Naive thymus-derived CD8-positive, alpha-beta T cell (primary cell): ENCODE measurements at places on chromosomes 12 and 14.

DNA sequence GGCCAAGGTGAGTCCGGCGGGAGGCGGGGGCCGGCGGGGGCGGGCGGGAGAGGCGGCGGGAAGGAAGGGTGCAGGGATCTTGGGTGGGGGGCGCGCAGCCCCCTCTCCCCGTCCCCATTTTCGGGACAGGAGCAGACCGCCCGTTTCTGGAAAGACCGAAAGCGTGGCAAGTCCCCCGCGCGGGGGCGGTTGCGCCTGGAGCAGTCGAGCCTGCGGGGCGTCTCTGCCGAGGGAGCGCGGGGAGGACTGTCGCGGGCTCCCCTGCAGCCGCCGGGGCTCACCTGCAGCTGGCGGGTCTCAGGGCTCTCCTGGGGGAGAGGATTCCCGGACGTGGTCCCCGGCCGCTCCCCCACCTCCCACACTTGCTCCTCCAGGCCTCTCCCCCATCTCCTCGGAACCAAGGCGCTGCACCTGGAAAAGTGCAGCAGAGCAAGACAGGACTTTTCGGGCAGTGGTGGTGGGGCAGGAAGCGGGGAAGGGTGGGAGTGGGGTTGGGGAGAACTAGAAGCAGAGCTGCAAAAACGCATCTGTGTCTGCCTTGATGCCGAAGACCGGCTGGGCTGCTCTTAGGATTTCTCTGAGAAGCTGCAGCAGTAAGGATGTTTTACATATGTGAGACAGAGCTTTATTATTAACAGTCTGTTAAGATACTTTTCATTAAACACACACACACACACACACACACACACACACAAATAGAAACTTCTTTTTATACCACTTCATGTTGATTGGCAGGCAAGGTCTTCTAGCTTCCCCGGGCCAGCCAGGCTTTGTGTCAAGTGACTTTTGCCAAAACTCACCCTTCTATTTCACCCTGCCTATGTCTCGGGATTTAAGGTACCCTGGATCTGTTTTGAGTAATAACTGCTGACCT lies 677 bp downstream of the C12orf75 start:
- peaks cover 71% of the 10 kb centered on the region for H3K4me1 ChIP-seq
- H3K36me3 ChIP-seq: no peaks in the 10 kb centered on the region
- H3K27ac ChIP-seq: peak overlapping the region; percentile 93
- peak; percentile 33 for DNase-seq
- peak overlapping the region; percentile 87 for H3K4me3 ChIP-seq

DNA sequence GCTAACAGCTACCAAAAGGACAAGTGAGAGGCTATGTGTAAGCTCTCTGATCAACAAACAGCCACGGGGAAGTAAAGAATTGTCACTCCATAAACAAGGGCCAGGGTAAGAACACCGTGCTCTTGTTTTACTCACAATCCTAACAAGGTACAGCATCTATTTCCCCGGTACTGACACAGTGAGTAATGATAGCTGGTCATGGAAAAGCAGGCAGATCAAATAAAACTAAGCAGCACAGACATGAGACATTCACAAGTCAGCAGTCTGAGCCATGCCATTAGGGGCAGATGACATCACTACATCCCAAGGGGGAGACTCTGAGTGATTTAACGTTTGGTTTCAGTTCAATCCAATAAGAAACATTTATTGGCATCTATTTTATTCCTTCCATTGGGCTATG lies 54.4 kb downstream of the ARL6IP4 start:
- H3K4me3 ChIP-seq: no peak overlapping the region
- no peaks in the 10 kb centered on the region for H3K27me3 ChIP-seq
- H3K4me1 ChIP-seq: peaks cover 43% of the 10 kb centered on the region
- DNase-seq: peak; percentile 19
- no peak overlapping the region for H3K27ac ChIP-seq

DNA sequence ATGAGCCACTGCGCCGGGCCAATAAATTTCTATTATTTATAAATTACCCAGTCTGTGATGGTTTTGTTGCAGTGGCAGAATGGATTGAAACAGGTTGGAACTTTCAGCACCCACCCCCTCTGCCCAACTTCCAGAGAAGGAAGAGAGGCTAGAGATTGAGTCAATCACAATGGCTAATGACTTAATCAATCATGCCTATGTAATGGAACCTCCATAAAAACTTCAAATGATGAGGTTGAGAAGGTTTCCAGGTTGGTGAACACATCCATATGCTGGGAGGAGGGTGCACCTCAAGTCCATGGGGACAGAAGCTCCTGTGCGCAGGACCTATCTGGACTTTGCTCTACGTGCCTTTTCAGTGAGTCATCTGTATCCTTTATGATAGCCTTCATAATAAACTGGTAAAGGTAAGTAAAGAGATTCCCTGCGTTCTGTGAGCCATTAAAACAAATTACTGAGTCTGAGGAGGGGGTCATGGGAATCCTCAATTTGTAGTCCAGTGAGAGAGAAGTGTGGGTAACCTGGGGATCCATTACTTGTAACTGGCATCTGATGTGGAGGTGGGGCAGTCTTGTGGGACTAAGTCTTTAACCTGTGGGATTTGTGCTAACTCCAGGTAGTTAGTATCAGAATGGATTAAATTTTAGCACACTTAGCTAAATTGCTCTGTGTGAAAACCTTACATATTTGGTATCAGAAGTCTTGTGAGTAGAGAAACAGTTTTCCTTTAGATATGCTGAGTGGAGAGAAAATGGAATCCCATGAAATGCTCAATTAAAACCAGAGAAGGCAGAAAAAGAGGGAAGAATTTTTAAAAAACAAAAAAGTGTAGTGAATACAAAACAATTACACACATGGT lies 11.7 kb upstream of the NGDN start:
- peaks cover 31% of the 10 kb centered on the region for H3K27me3 ChIP-seq
- H3K36me3 ChIP-seq: no peaks in the 10 kb centered on the region
- no peaks in the 10 kb centered on the region for H3K4me1 ChIP-seq
- no peak for DNase-seq
- H3K4me3 ChIP-seq: no peak overlapping the region
- no peak overlapping the region for H3K27ac ChIP-seq

GRCh38 chr14:86530457-86530856 lies 1000.5 kb downstream of the FLRT2 start:
- no peak for DNase-seq
- no peaks in the 10 kb centered on the region for H3K27me3 ChIP-seq
- H3K4me3 ChIP-seq: no peak overlapping the region
- H3K36me3 ChIP-seq: no peaks in the 10 kb centered on the region

- H3K27me3 ChIP-seq: no peaks in the 10 kb centered on the region
- no peak for DNase-seq
- no peaks in the 10 kb centered on the region for H3K36me3 ChIP-seq
- peak overlapping the region; percentile 7 for H3K27ac ChIP-seq
Observed at GRCh38 chr12:123278101-123278627, 6.5 kb upstream of the CDK2AP1 start.

GRCh38 chr12:78651755-78652154 lies 212.8 kb upstream of the SYT1 start:
- H3K36me3 ChIP-seq: no peaks in the 10 kb centered on the region
- H3K4me3 ChIP-seq: no peak overlapping the region
- H3K27ac ChIP-seq: no peak overlapping the region
- DNase-seq: no peak
- no peaks in the 10 kb centered on the region for H3K27me3 ChIP-seq

GRCh38 chr12:111434680-111435338 lies 29.1 kb downstream of the SH2B3 start:
- DNase-seq: peak; percentile 88
- H3K4me1 ChIP-seq: peaks cover 95% of the 10 kb centered on the region
- no peaks in the 10 kb centered on the region for H3K27me3 ChIP-seq
